Stimulated activated CD4-positive, alpha-beta T cell treated with anti-CD3 and anti-CD28 coated beads, Interleukin-1b, Interleukin-23, amount 100 ng/mL, for 1 hour (primary cell): ENCODE measurements at places on chromosomes 7 and 10.

DNA sequence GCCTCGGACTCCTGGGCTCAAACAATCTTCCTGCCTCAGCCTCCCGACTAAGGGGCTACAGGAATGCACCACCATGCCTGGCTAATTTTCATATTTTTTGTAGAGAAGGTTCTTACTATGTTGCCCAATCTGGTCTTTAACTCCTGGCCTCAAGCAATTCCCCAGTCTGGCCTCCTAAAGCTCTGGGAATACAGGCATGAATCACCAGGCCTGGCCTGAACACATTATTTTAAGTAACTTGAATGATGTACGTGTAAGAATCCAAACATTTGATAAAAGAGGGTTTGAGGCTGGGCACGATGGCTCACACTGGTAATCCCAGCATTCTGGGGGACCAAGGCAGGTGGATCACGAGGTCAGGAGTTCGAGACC is 13.0 kb upstream of the BAMBI start:
- no peak for DNase-seq

DNA sequence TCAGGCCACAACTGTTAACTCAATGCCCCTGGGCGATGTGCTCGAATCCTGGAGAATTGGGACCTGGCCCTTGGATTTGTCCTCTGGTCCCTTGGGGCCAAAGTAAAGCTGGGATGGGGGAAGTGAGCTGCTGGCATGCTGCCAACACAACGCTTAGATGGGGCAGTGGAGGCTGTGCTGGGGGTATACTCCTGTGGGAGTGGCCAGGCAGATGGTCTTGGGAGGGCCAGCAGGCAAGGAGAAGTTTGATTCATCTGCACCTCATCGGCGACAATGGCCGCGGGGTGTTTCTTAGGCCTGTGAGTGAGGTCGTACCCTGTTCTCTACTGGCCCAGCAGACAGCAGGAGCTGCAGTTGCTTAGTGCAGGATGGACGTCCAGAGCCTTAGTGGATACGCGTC is 139.0 kb upstream of the MTPN start:
- no peak for DNase-seq

- no peak for DNase-seq
Measured at GRCh38 chr10:103884681-103885139, 29.3 kb upstream of the SH3PXD2A start.

- DNase-seq, result no peak
Measured at GRCh38 chr10:32961343-32961894, 3.4 kb upstream of the ITGB1 start.

DNA sequence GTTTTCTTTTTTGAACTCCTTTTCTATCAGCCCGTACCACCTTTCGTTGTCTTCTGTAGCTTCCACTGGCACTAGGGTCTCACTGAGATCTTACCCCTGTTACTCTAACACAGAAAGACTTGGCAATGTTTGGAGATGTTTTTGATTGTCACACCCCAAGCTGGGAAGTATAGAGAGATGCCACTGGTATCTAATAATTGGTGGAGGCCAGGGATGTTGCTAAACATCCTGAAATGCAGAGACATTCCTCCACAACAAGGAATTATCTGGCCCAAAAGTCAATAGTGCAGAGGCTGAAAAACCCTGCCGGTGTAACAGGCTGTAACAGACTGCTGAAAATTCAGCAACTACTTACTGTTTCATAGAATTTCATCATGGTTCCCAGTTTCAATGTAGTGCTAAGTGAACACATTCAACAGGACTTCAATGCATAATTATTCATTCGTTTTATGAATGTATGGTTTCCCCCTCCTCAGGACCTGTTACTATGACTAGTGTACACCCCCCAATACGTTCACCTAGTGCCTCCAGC is 115.9 kb downstream of the TRIM24 start:
- DNase-seq, result no peak

- DNase-seq, result no peak
Measured at GRCh38 chr10:4266416-4267085, 481.5 kb upstream of the KLF6 start.

DNA sequence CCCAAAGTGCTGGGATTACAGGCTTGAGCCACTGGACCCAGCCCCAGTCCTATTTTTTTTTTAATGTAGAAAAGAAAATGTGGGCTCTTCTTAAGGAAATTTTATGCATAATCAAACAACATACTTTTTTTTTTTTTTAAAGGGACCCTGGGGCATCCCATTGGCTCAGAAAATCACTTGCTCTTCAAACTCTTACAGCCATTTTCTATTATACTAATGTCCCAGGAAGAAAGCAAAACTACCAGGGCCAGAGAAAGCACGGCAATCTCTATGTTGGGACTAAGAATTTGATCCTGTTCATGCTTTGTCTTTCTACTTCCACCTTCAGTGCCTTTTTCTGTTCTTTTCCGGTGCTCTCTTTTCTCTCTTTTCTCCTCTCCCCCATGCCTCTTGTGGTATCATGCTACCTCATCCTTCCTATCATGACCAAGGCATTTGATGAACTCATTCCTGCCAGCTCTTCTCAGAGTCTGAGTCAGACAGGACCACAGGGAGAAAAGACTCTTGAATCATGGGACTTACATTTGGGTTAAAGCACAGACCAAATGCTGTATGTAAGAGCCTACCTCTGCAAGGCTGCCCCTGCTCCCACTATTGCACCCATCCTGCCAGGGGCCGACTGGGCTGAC is 76.4 kb upstream of the CCNY start:
- DNase-seq, result no peak

DNA sequence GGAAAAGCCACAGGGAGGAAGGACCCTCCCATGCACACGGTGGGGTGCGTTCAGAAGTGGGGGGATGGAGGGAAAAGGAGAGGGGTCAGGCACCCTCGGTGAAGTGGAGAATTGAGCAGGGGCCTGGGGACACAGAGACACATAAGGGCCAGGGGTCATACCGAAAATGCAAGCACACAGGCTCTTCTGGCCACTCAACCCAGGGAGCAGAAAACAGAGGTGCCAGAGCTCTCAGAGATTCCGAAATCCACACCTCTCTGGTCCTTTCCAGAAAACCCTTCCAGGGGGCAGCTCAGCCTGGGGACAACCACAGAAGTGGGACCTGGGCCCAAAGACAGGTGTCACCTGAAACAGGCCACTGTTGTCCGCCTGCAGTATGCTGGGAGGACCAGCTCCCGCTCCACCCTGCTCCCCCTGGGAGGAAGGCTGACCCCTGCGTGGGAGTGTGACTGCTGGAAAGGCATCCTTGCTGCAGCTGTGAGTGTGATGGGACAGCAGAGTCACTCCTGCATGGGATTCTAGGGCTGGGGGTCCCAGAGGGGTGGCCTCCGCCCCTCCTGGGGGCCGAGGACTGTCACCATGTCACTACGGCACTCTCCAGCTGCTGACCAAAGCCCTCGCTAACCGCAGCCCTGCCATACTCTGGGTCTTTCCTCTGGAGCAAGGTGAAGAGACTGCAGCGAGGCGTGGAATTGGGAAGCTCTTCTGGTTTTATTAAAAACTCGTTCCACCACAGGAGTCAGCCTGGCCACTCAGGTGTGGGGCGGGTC is 63.1 kb downstream of the TMEM209 start:
- DNase-seq, result no peak

DNA sequence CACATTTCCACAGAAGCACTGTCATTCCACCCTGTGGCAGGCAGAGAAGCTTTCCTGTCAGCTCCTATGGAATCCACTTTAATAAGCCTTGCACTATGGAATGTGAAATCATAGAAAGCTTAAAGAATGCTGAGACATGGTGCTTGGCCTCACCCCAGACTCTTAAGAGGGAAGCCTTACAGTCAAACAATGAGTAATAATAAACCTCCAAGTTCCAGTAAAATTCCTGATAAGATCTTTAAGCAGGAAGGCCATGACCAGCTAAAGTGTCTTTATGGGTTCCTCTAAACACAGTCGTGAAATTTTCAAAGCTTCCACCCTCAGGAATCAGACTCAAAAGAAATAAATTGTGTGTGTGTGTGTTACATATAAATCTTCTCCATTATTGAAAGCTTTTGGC is 11.9 kb upstream of the TEX36 start:
- no peak for DNase-seq

GRCh38 chr7:140196361-140197217 is 19.8 kb upstream of the KDM7A start:
- DNase-seq, result no peak

DNA sequence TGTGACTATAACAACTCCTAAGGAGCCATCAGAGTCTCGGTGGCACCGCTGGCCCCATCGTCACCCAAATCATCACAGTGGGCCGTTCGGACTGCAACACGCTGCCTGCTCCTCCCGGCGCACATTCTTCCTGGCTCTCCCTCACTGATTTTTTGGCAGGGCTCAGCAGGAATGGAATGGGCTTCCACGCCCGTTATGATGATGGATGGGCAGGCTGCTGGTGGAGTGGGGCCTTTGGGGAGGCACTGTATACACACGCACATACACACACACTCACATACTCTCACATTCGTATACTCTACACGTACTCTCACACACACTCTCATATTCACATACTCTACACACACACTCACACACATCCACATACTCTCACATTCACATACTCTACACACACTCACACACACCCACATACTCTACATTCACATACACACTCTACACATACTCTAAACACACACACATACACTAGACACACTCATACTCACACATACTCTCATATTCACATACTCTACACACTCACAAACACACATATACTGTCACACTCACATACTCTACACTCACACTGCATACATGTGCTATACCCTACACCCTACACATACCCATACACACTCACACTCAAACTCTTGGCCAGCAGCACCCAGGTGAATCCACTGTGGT is 99.8 kb downstream of the KCNMA1 start:
- no peak for DNase-seq

DNA sequence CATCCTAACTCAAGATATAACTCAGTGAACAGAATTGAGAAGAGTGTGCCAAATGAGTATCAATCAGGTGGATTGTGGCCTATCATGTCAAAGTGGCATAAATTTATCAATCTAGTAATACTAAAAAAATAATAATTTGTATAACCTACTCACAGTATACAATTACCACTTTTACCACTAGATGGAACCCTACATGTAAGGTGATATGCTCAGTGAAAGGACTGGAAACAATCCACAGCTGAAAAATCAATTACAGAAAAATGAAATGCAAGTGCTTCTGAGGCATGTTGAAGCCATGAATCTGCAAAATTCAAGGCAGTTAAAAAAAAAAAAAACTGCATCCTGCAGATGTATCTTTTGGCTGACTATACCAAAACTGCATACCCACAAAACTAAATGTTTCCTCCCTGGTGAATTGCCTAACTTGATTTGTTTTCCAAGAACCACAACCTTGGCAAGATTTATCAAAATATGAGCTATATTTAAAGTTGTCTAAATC is 13.9 kb downstream of the ARHGAP19 start:
- no peak for DNase-seq

- DNase-seq, result no peak
Measured at GRCh38 chr7:36673703-36674102, 50.6 kb downstream of the AOAH start.

DNA sequence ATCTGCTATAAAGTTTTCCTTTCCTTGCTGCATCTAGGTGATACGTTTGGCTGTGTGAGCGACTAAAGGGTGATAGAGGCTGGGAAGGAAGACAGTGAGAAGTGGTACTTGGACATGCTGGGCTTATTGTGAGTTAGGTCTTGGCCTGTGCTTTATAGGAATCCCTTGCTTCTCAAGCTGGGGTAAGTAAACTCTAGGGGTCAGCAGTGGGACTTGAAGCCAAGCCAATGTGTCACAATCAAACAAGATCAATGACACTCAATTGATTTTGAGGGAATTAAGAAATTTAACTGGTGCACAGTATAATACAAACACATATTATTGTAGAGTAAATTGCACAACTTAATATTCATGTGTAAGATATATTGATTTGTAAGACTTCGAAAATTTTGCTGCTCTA is 155.8 kb upstream of the AOAH start:
- DNase-seq, result no peak

GRCh38 chr10:11655836-11656235 is 44.4 kb upstream of the USP6NL start:
- no peak for DNase-seq

DNA sequence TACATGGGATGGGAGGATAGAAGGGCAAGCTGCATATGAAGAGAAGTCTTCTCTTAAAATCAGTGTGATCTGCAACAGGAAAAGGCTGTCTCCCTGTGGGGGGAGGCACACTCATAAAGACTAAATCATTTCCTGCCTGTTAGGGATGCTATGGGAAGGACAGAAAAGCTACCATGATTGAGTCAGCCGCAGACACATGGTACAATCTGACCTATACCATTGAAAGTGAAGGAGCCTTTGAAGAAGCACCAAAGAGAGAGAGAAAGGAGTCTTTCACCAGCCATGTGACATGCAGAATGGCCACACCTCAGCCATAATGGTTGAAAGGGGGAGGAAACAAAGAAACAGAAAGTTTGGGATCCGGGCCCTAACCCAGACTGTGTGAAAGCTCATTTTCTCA is 29.1 kb downstream of the NUDCD3 start:
- DNase-seq, result no peak

- DNase-seq, result no peak
Measured at GRCh38 chr10:121681997-121682687, 83.9 kb upstream of the FGFR2 start.

GRCh38 chr10:98264378-98265065 is 3.5 kb downstream of the LOXL4 start:
- DNase-seq, result no peak

DNA sequence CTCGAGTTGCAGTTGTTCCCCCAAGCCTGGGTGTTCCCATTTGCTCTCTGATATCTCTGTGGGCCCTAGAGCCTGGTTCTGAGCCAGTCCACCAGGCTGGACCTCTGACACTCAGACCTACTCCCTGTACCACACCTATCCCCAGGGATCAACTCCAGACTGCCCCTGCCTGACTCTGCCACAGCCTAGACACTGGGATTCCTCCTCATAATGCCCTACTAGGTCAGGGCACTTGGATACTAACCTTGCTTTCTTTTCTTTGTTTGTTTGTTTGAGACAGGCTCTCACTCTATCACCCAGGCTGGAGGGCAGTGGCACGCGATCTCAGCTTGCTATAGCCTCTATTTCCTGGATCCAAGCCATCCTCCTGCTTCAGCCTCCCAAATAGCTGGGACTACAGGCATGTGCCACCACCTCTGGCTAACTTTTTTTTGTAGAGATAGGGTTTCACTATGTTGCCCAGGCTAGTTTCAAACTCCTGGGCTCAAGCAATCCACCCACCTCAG is 30.8 kb upstream of the PDCD4 start:
- no peak for DNase-seq

DNA sequence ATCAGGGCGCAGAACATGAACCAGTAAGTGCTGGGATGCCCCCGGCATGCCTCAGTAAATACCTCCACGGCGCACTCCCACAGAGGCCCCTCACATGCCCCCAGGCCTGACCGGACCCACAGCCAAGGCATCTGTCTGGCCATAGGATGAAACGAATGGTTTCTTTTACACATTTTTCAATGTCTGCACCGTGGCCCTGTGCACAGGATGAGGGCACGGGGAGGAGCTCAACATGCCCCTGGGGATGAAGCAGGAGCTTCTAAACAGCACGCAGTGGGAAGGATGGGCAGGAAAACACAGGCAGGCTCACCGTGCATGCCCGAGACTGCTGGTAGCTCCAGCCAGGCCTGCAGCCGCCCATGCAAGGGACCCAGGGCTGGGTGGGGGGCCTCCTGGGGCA is 283.3 kb downstream of the TNS3 start:
- no peak for DNase-seq

GRCh38 chr7:79529214-79529880 is 75.9 kb upstream of the MAGI2 start:
- DNase-seq, result no peak

- DNase-seq, result no peak
Measured at GRCh38 chr10:11311027-11311426, 293.4 kb downstream of the CELF2 start.

- no peak for DNase-seq
Measured at GRCh38 chr7:27096768-27097514, 1.1 kb upstream of the HOXA1 start.

- no peak for DNase-seq
Measured at GRCh38 chr10:130013335-130014262, 49.5 kb upstream of the EBF3 start.
